ENCODE measurements at places on chromosomes 16 and 17. TPM values are rescaled to one million over a fixed set of nuclear protein-coding genes. Genes with fewer than 3 reads are reported as not detected.
A peak's percentile ranks its signal among the peaks of the same experiment; 100 is the strongest.

The MYADML2 gene
- total RNA-seq, result not detected

The TP53TG3 gene
- total RNA-seq, result not detected

The TMC8 gene
- 370 TPM for total RNA-seq

- no peaks in the 10 kb centered on the region for H3K4me1 ChIP-seq
- H3K4me3 ChIP-seq, result no peak overlapping the region
- H3K36me3 ChIP-seq, result no peaks in the 10 kb centered on the region
Measured at GRCh38 chr16:47861999-47862398, 293.8 kb downstream of the ABCC12 start.

DNA sequence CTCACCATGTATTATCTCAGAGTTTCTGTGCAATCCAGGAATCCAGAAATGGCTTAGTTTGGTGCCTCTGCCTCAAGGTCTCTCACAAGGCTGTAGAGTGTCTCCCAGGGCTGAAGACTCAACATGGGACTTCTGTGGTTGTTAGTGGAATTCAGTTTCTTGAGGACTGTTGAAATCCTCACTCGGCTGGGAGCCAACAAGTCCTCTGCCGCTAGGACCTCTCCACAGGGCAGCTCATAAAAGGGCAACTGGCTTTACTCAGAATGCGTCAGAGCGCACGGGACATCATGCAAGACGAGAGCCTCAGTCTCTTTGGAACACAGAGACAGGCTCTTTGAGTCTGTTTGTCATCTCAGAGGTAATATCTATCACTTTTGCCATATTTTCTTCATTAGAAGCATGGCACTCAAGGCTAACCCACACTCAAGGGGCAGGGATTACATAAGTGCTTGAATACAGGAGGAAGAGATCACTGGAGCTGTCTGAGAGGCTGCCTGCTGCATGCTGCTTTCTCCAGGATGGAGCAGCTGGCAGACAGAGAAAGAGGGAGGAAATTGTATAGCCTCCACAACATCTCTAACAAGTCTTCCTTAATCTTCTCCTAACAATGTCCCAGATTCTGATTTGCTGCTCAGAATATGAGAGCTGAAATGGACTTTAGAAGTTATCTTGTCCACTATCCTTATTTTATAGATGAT, 97.5 kb upstream of the ASIC2 start:
- no peak for DNase-seq
- H3K27ac ChIP-seq, result no peak overlapping the region
- peaks cover 33% of the 10 kb centered on the region for H3K27me3 ChIP-seq
- H3K4me1 ChIP-seq, result no peaks in the 10 kb centered on the region
- no peaks in the 10 kb centered on the region for H3K36me3 ChIP-seq

GRCh38 chr17:51642029-51642428, 381.7 kb downstream of the UTP18 start:
- no peak overlapping the region for H3K27ac ChIP-seq
- no peaks in the 10 kb centered on the region for H3K36me3 ChIP-seq
- H3K27me3 ChIP-seq, result peaks cover 18% of the 10 kb centered on the region
- no peak for DNase-seq

GRCh38 chr17:37273409-37274051, 102.3 kb upstream of the C17orf78 start:
- no peak for DNase-seq
- H3K27me3 ChIP-seq, result no peaks in the 10 kb centered on the region
- H3K4me3 ChIP-seq, result no peak overlapping the region
- no peaks in the 10 kb centered on the region for H3K36me3 ChIP-seq
- no peak overlapping the region for H3K27ac ChIP-seq
- H3K4me1 ChIP-seq, result peaks cover 2% of the 10 kb centered on the region

DNA sequence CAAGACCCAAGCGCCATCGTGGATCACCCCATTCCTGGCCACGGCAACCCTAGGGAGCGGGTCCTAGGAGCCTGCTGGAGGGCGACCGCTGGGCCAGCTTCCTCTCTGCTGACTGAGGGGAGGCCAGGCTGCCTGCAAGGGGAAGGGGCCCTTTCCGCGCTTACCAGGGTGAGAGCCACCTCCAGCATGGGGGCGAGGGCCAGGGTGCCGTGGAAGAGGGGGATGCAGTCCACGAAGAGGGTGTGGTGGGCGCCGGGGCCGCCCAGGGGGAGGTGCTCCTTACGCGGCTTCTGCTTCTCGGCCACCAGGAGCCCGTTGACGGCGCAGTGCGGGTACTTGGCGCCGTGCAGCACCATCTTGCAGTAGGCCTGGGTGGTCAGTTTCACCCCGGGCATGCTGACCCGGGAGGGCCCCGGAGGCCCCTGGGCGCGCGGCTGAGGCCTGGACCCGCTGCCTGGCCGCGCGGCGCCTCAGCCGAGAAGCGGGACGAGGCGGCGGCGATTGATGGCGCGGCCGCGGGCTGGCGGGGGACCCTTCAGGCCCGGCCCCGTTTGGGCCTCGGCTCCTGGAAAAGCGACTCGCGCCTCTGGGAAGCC, 345 bp downstream of the EMC8 start:
- peak overlapping the region; percentile 96 for H3K27ac ChIP-seq
- peak; percentile 61 for DNase-seq
- H3K4me3 ChIP-seq, result peak overlapping the region; percentile 83
- H3K4me1 ChIP-seq, result peaks cover 65% of the 10 kb centered on the region
- H3K36me3 ChIP-seq, result peaks cover 17% of the 10 kb centered on the region

DNA sequence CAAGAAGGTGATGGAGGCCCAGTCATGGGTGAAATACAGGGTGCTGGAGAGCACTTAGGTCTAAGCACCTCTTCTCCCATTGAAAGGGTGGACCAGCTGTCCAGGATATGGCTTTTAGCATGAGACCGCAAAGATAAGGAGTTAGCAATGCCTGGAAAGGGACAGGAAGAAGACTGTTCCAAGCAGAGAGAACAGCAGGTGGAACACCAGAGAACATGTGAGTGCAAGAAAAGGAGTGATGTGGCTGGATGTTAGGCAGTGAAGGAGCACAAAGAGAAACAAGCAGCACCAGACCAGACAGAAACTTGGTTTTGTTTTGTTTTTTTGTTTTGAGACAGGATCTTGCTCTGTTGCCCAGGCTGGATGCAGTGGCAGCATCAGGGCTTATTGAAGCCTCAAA, 45.4 kb upstream of the CCL1 start:
- no peaks in the 10 kb centered on the region for H3K36me3 ChIP-seq
- H3K4me3 ChIP-seq, result no peak overlapping the region
- H3K27me3 ChIP-seq, result peaks cover 39% of the 10 kb centered on the region
- H3K27ac ChIP-seq, result no peak overlapping the region
- no peak for DNase-seq
- H3K4me1 ChIP-seq, result no peaks in the 10 kb centered on the region

DNA sequence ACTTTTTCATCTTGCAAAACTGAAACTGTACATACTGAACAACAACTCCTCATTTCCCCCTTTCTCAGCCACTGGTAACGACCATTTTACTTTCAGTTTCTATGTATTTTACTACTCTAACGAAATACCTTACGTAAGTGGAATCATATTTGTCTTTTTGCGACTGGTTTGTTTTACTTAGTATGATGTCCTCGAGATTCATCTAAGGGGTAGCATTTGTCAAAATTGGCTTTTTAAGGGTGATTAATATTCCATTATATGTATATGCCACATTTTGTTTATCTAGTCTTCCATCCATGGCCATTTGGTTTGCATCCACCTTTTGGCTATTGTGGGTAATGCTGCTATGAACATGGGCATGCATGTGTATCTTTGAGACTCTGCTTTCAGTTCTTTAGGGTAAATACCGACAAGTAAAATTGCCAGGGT, 10.4 kb downstream of the KPNB1 start:
- H3K4me3 ChIP-seq, result peak overlapping the region; percentile 83
- no peaks in the 10 kb centered on the region for H3K27me3 ChIP-seq
- peaks cover 52% of the 10 kb centered on the region for H3K4me1 ChIP-seq

DNA sequence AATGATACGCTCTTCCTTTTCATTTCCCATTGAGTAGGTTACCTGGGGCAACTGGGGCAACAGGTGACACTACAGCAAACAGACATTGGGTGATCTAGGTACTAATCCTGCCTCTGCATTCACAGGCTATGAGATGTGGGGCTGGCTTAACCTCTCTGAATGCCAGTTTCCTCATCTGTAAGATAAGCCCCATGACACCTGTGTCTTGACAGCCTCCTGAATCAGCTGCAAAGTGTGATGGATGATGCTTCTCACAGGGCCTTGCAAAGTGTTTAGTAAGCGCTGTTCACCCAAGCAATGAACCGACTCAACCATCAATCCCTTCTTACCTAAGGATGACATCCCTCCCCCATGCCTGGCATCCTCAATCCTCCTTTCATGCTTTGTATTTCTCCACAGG, 322.8 kb downstream of the XYLT1 start:
- no peaks in the 10 kb centered on the region for H3K27me3 ChIP-seq
- no peaks in the 10 kb centered on the region for H3K36me3 ChIP-seq
- DNase-seq, result no peak
- H3K4me1 ChIP-seq, result peaks cover 3% of the 10 kb centered on the region
- H3K27ac ChIP-seq, result no peak overlapping the region
- no peak overlapping the region for H3K4me3 ChIP-seq

DNA sequence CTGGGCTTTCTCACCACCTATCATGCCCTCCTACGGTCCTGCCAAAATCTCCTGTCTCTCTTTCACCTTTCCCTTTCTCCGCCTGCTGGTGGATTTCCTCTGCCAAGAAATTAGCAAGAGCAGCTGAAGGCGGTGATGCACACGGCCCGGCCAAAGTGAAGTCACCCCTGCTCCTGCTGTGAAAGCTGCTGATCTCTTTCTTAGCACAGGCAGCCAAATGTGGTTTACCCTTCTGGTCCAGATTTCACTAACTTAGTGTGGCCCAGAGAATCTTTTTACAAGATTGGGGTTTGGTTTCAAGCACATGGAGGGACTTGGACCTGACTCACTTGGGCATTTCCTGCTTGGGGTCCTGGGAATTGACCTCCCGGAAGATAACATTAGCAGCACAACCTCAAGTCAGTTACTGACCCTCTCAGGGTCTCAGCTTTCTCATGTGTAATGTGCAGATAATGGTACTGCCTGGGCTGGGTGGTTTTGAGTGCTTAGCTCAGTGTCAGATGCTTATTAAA, 155.7 kb downstream of the SOCS1 start:
- no peak for DNase-seq
- H3K27me3 ChIP-seq, result no peaks in the 10 kb centered on the region
- peaks cover 16% of the 10 kb centered on the region for H3K36me3 ChIP-seq
- no peak overlapping the region for H3K4me3 ChIP-seq

GRCh38 chr17:17897442-17897841, 60.7 kb upstream of the SREBF1 start:
- no peaks in the 10 kb centered on the region for H3K36me3 ChIP-seq
- H3K4me3 ChIP-seq, result no peak overlapping the region
- H3K4me1 ChIP-seq, result peaks cover 12% of the 10 kb centered on the region
- H3K27ac ChIP-seq, result no peak overlapping the region
- no peaks in the 10 kb centered on the region for H3K27me3 ChIP-seq

GRCh38 chr17:16814439-16814838, 124.4 kb downstream of the CCDC144A start:
- no peaks in the 10 kb centered on the region for H3K36me3 ChIP-seq
- H3K27me3 ChIP-seq, result peaks cover 35% of the 10 kb centered on the region
- DNase-seq, result no peak
- H3K4me1 ChIP-seq, result no peaks in the 10 kb centered on the region
- no peak overlapping the region for H3K27ac ChIP-seq

GRCh38 chr16:46891910-46892309, 7.7 kb downstream of the GPT2 start:
- no peak overlapping the region for H3K27ac ChIP-seq
- no peak for DNase-seq
- H3K4me1 ChIP-seq, result no peaks in the 10 kb centered on the region
- no peaks in the 10 kb centered on the region for H3K36me3 ChIP-seq
- no peak overlapping the region for H3K4me3 ChIP-seq

DNA sequence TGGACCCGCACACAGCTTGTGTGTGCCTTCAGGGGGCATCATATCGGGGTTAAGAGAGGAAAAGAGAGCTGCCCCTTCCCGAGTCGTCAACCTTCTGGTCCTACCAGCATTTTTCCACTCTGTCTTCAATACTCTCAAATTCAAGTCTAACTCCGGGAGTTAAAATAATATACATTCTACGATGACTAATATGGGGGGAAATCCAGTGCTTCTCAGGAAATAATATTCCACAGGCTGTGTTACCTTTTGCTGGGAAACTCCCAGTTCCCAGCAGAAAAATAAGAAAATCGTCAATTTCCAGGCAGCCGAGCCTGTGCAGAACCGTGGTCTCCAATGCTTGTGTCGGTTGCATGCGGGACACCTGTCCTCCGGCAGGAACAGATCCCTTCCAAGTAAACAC, 105.0 kb upstream of the FOXF1 start:
- peaks cover 3% of the 10 kb centered on the region for H3K36me3 ChIP-seq
- H3K27me3 ChIP-seq, result peaks cover 31% of the 10 kb centered on the region
- H3K27ac ChIP-seq, result no peak overlapping the region
- no peaks in the 10 kb centered on the region for H3K4me1 ChIP-seq
- no peak overlapping the region for H3K4me3 ChIP-seq
- DNase-seq, result no peak

DNA sequence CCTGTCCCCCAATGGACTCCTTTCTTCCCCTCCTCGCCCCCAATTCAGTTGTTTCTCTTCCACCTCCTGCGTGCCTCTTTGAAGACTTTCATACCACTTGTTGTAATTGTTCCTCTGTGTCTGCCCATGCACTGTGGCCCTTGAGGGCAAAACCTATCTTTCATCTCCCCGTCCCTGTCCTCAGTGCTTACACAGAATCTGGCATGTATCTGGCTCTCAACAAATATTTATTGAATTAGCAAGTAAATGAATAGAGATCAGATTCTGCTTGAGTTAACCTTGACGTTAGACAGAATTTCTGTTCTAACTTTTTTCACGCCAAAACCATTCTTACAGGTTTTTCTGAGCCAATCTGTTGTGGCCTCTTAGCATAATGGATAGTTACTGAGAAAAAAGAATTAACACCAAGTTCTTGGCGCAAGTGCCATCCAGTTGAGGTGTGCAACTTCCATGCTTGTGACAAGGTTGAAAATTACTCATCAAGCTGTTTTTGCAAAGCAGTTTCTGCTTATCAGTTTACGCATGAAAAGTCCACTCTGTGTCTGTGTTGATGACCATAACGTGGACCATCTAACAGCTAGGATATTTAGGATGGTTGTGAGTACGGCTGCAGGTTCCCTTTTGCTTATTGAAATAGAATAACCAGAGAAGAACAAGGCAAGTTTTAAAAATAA, 215.1 kb downstream of the PRKCA start:
- peaks cover 24% of the 10 kb centered on the region for H3K4me1 ChIP-seq
- peaks cover 7% of the 10 kb centered on the region for H3K36me3 ChIP-seq
- no peaks in the 10 kb centered on the region for H3K27me3 ChIP-seq

- no peaks in the 10 kb centered on the region for H3K36me3 ChIP-seq
- no peak for DNase-seq
- peaks cover 6% of the 10 kb centered on the region for H3K4me1 ChIP-seq
- no peak overlapping the region for H3K27ac ChIP-seq
- H3K4me3 ChIP-seq, result no peak overlapping the region
- H3K27me3 ChIP-seq, result peaks cover 32% of the 10 kb centered on the region
Measured at GRCh38 chr17:62809656-62810055, 1.5 kb upstream of the MARCHF10 start.

Data from naive thymus-derived CD8-positive, alpha-beta T cell (primary cell).